Hepatocyte (in vitro differentiated cells): ENCODE measurements at places on chromosomes 11 and 22.

DNA sequence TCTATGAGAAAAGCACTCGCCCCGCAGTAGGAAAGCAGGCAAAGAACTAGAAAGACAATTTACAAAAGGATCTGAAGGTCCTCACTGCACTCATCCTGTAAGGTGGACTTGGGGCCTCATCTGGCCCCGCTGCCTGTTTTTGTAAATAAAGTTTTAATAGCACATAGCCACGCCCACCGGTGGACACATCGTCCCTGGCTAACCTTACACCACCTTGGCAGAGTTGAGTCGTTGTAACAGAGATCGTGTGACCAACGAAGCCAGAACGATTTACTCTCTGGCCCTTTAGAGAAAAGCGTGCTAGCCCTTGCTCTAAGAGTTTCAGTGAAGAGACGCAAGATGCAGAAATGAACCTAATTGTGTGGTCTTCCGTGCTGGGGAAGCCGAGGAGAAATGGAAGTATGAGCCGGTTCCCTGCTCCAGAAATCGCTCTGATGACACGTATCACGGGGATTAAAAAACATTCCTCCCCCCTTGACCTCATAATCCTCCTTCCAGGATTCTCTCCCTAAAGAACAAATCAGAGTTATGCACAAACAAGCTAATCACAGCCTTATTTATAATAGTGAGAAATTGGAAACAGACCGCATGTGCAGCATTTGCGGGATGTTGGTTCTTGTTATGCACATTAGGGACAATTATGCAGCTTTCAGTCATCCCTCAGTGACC, 80.1 kb downstream of the CDKN1C start:
- peak overlapping the region; percentile 88 for H3K27ac ChIP-seq
- H3K4me1 ChIP-seq, result peaks cover 41% of the 10 kb centered on the region
- no peaks in the 10 kb centered on the region for H3K27me3 ChIP-seq
- no peak for DNase-seq
- H3K36me3 ChIP-seq, result no peaks in the 10 kb centered on the region
- H3K4me3 ChIP-seq, result no peak overlapping the region

DNA sequence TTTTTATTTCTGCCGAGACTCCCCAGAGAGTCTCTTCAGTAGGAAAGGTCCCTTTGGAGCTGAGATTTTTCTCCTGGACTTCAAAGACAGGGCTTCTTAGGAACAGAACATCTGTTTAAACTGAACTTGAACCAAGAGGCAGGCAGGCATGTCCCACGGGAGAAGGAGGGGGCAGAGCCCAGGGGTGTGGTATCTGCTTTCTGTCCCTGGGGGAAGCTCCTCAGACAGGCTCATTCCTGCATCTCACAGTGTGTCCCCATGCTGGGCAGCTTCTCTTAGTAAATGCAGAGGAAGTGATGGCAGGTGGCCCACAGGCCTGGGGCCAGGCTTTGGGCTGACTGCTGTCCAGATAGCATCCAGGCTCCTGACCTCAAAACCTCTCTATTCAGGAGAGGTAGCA, 47.3 kb downstream of the TSPAN18 start:
- H3K4me3 ChIP-seq, result no peak overlapping the region
- DNase-seq, result no peak
- no peaks in the 10 kb centered on the region for H3K36me3 ChIP-seq
- peak overlapping the region; percentile 68 for H3K27ac ChIP-seq
- no peaks in the 10 kb centered on the region for H3K27me3 ChIP-seq

DNA sequence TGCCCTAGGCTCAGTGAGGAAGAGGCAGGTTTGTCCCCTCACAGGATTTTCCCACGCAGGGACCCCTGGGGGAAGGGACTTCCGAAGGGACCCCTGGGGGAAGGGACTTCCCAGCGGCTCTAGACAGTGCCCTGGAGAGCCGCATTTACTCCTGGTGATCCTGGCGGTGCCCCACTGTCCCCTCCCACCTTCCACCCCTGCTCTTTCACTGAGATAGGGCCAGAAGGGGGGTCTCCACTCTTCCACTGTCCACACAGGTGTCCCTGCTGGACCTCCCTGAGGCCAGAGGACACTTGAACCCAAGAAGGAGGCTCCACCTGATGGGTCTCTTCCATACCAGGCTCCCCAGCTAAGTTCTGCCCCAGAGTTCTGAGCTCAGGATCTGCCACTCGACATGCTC, 1333.9 kb downstream of the BRD1 start:
- peaks cover 22% of the 10 kb centered on the region for H3K27me3 ChIP-seq
- peaks cover 10% of the 10 kb centered on the region for H3K4me1 ChIP-seq
- H3K27ac ChIP-seq, result no peak overlapping the region
- no peak overlapping the region for H3K4me3 ChIP-seq

GRCh38 chr11:68038718-68039525, at the start of gene TCIRG1:
TCIRG1 (plus strand) TSS chr11:68039025; CDS start chr11:68041272, 2,247 bp downstream.
- peak within 1 kb of the TSS; percentile 34 for H3K27ac ChIP-seq
- H3K4me3 ChIP-seq, result peak within 1 kb of the TSS; percentile 42
- H3K4me1 ChIP-seq, result peaks cover 27% of the 10 kb centered on the region

DNA sequence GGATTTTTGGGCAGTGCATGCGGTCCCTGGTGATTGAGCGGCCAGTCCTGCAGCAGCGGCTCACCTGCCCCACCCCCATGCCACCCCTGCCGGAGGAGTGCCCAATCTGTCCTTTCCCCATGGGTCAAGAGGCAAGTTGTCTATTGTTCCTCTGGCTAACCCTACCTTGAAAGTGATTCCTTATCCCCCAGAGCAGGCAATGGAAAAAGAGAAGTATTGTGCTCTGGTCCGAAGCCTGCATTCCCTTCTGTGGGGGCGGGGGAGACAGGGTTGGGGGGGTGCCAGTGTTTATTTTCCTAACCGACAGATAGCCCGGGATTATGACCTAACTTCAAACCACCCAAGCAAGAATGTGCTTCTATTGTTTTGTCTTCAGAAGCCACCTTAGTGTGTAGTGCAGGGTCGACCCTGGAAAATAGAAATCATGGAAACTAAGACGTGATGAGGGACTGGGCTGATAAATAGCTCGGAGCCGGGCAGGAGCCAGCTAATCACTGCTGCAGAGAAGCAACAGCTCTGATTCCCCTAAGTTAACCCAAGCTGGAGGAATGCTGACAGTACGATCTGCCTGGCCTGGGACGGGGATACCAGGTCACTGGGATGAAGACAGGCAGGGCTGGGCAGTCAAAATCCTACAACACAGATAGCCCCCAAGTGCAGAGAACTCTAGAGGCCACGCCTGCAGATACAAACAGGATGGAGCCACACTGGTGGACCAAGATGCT, 38.7 kb upstream of the ATXN10 start:
- no peaks in the 10 kb centered on the region for H3K4me1 ChIP-seq
- no peak overlapping the region for H3K27ac ChIP-seq
- no peak for DNase-seq
- H3K36me3 ChIP-seq, result no peaks in the 10 kb centered on the region

DNA sequence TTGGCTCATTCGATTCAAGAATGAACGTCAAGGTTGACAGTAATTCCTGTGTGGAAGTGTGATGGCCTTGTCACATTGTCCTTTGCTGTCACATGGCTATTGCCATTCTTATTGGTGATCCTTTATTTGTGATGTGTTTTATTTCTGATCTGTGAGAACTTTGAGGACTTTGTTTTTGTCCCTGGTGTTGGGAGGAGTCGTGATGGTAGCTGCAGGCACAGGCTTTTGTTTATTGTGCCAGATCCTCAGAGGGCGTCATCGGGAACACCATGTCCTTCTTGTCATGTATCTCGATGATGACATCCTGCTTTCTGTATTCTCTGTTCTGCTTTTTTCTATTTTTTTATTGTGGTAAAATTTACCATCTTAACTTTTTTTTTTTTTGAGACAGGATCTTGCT, 5.6 kb downstream of the PICK1 start:
- no peaks in the 10 kb centered on the region for H3K36me3 ChIP-seq
- H3K27me3 ChIP-seq, result no peaks in the 10 kb centered on the region
- H3K4me1 ChIP-seq, result no peaks in the 10 kb centered on the region
- H3K4me3 ChIP-seq, result no peak overlapping the region
- H3K27ac ChIP-seq, result no peak overlapping the region

DNA sequence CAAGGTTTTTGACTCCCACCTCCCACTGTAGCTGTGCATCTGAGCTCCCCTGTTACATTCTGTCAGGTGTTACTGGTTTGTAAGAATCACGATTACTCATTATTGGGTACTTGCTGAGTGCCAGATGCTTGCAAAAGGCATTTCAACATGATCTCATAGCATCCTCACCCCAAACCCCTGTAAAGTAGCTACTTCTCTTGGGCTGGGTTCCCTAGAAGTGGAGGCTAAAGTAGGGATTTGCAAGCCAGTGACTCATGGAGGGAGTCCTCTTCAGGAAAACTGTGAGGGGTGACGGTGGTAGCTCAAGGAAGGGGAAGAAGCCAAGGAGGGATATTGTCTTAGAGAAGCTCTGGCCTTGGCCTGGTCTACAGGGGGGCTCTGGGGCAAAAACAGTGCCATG, 78.6 kb downstream of the TIMP3 start:
- no peaks in the 10 kb centered on the region for H3K36me3 ChIP-seq
- H3K27me3 ChIP-seq, result no peaks in the 10 kb centered on the region
- H3K4me3 ChIP-seq, result no peak overlapping the region
- peak; percentile 22 for DNase-seq
- H3K4me1 ChIP-seq, result peaks cover 18% of the 10 kb centered on the region

DNA sequence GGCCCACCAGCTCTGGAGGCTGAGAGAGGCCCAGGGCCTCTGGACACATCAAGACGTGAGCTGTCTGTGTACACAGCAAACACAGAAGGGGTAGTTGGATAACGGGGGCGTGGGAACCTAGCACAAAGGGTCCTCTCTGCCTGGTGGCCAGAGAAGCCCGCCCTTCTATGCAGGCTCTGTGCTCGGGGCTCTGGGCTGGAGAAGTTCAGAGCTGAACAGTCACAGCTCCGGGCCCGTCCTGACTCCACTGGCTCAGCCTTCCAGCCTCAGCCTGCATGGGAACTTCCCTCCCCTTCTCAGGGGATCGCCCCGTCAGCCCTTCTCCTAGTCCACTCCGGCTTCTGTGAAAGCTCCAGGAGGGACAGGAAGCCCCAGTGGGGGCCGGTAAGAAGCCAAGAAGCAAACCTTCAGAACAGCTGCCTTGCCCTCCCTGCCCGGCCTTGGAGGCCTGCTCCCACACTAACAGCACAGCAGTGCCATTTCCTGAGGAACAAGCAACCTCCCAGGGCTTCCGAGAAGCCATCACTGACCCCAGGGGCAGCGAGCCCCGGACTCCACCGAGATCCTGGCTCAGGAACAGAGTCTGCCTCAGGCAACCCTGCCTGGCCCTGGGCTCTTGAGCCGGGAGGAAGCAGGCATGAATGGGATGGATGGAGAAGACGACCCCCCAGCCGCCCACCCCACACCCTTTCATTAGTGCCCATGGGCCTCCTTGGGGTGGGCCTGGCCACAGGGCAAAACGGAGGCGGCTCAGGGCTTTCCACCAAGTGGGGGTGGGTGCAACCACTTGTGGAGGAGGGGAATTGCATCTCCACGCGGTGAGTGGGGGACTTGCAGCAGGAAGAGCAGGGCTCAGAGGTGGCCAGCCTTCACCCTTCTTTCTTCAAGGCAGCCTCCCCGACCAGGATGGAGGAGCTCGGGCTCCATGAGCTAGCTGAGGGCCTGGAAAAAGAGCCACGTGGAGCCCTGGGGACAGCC, 119.8 kb downstream of the ST3GAL4 start:
- H3K36me3 ChIP-seq, result no peaks in the 10 kb centered on the region
- no peak for DNase-seq
- H3K4me3 ChIP-seq, result no peak overlapping the region
- H3K27ac ChIP-seq, result no peak overlapping the region
- peaks cover 1% of the 10 kb centered on the region for H3K4me1 ChIP-seq

DNA sequence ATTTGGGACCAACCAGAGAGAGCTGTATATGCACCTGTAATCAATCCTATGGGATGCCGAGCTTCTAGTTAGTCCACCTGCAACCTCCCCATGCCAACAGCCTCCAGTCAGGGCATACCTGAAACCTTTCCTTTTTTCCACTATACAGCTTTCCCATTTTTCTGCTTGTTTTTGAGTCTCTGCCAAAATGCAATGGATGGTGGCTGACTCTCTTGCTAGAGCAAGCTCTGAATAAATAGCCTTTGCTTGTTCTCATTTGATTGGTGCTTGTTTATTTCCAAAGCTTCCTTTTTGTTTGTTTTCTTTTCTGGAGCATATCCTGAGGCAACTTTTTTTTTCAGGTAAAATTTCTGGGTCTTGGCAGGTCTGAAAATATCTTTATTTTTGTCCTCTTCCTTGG, 58.0 kb upstream of the PLET1 start:
- no peak overlapping the region for H3K4me3 ChIP-seq
- no peaks in the 10 kb centered on the region for H3K36me3 ChIP-seq
- H3K27me3 ChIP-seq, result no peaks in the 10 kb centered on the region

DNA sequence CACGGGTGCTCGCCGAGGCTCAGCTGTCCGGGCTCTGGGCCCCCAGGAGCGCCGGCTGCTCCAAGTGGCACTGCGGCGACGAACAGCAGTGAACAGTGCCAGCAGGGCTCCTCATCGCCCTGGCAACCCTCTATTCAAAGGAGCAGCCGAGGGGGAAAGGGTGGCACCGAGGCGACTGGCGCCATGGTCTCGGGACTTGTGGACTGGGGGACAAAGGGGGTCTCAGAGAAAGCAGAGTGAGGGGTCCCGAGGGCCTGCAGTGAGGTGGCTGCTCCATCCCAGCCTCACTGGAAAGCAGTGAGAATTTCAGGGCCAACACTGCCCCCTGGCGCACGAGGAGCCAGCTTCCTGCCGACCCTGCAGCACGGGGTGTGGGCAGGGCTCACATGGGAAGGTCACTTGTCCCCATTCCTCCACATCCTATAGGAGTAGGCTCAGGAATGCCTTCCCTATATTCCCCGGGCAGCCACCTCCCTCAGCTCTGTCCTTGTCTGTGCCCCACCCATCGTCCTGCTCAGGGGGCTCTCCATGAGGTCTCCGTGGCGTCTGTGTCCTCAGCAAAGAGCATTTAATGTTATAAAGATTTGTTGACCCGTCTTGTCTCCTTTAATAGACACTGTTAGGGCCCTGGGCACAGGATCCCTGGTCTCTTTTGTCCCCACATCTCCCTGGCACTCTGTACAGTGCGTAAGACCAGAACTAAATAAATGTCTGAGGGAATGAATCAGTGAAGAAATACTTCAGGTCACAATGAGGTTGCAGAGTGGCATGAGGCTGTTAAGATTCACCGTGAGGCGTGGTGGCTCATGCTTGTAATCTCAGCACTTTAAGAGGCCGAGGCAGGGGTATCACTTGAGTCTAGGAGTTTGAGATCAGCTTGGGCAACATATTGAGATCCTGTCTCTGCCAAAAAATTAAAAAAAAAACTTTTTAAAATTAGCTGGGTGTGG, 26.4 kb downstream of the LRFN4 start:
- no peaks in the 10 kb centered on the region for H3K36me3 ChIP-seq
- no peaks in the 10 kb centered on the region for H3K27me3 ChIP-seq
- DNase-seq, result peak; percentile 72

- no peaks in the 10 kb centered on the region for H3K36me3 ChIP-seq
- H3K27me3 ChIP-seq, result no peaks in the 10 kb centered on the region
- H3K4me3 ChIP-seq, result no peak overlapping the region
- no peaks in the 10 kb centered on the region for H3K4me1 ChIP-seq
- H3K27ac ChIP-seq, result no peak overlapping the region
- no peak for DNase-seq
Observed at GRCh38 chr11:127966821-127967220, 620.5 kb downstream of the ETS1 start.

DNA sequence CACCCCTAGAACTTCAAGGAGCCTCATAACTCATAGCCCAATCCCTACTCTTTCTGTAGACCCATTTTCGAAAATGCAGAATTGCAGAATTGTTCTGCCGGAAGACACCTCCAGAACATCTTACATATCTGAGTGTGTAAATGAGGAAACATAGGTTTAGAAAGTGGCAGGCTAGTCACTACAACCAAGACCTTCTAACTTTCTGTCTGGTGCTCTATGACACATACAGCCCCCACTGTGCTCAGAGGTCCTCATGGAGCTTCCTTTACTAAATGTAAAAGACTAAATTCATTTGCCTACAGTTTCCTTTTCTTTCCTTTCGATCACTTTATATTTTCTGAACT, 132.1 kb upstream of the DDI1 start:
- H3K36me3 ChIP-seq, result no peaks in the 10 kb centered on the region
- H3K4me1 ChIP-seq, result no peaks in the 10 kb centered on the region
- no peak overlapping the region for H3K27ac ChIP-seq
